ENCODE measurements at places on chromosomes 7 and 10.
A peak's percentile ranks its signal among the peaks of the same experiment; 100 is the strongest.

GRCh38 chr10:45553155-45553554, 119.4 kb downstream of the ZFAND4 start:
- DNase-seq = no peak

DNA sequence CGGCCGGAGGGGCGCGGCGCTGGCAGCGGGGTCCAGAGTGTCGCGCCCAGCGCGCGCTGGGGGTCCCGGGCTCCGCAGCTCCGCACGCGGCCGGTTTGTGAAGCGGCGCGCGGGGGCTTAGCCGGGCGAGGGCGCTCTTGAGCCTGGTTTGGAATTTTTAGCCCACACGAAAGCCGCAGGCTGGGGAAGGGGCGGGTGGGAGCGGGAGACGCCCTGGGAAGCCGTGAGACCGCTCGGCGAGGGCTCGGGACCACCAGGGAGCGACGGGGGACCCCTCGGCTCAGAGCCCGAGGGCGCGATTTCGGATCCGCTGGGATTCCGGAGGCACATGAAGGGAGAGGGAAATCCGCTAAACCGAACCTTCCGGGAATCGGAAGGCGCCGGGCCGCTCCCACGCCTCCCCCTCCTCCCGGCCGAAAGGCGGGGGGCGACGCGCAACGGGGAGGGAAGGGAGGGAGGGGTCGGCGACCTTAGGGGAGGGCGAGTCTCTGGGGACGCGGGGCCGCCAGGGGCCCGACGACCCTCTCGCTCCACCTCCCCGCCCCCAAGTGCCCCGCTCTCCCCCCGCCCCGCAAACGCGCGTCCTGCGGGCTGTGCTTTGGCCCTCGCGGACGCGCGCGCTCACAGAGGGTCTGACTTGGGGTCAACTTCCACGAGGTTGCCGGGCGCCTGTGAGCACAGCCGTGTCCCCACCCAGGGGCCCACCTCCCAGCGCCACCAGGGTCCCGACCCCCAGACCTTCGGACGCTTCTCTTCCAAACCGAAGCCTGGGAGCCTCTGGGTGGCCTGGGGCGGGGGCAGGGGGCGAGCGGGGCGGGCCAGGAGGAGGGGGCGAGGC, 5.1 kb upstream of the ELFN1 start:
- DNase-seq = peak; percentile 66

- DNase-seq = no peak
Measured at GRCh38 chr10:110739811-110740271, 95.7 kb downstream of the RBM20 start.

- no peak for DNase-seq
Measured at GRCh38 chr10:118742782-118743181, 12.0 kb downstream of the CACUL1 start.

DNA sequence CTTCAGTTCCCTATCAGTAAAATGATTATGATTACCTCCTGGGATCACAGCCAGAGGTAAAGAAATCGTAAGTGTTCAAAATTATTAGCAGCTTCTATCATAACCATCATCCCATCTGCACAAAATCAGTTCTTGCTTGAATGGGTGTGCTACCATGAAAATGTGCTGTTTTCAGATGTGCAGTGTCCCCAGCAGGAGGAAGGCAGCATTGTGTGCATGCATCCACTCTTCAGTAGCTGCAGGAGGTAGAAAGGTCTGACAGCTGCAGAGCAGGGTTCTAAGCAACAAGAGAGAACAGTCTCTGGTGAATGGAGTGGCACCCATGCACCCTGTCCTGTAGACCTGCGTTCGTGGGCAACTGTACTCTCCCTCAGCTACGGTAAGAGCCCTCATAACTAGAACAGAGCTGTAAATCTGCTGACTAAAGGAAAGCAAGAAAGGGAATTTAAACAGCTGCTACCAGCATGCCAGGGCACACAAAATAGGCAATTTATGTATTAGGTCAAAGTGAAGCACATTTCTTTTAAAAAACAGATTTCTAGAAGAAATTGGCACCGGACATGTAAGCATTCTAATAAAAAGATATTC, 21.2 kb downstream of the VSTM2A start:
- no peak for DNase-seq

DNA sequence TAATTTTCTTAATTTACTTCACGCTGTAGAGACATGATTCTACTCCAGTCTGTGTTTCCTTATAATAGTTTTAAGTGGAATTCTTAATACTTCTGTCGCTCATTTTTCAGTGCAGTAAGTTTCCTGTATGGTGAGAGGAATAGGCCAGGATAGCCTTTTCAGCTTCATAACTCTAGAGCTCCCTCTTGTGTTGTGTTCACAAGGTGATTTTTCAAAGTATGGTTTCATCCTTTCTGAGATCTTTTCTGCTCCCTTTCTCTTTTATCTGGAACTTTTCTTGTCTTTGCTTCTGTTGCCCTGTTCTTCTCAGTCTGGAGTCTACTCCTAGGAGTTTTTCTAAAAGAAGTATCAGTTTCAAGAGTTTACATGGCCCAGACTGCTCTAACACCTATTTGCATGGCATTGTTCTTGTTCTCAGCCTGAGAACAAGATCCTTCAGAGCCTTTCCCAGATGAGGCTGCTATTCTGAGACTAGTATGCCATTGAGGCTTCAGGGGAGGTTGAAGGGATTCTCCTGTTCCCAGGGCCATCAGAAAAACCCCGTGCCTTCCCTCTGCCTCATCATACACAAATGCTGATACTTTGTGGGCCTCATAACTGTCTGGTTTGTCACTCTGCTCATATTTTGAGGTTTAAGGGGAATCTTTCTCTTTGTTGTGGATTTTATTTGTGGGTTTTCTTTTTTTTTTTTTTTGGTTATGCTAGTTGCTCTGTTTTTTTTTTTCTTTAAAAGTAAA, 21.8 kb downstream of the NET1 start:
- peak; percentile 67 for DNase-seq

DNA sequence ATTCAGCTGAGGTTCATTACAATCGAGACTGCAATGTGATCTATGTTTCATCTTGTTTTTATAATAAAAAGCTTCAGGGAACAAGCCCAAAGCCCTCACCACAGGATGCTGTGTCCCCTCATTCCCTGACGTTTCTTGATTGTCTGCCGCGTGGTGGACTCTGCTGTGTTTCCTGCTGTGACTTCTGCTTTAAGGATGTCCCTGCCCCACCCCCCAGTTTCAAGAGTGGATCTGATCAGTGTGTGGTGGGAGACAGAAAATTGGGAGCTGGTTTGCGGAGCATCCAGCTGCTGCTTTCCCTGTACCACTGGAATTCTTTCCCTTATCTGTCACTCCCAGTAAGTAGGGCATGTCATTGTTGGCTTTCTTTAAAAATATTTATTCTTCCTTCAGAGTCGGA, 86.2 kb downstream of the CREM start:
- no peak for DNase-seq

DNA sequence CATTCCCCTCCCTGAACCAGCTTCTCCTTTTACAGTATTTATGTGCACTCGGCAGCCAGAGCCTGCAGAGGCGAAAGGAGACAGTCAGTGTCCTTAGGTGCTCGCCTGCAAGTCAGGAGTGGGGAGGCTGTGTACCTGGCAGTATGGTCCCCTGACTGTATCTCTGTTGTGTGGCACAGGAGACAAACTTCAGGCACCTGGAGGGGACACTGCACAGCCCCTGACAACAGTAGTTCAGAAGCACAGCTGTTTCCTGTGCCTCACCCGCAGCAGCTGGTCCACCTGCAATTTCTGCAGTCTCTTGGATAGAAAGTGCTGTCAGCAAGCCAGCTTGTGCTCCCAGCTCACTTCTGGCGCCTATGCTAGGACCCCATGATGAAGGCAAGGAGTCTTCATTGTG, 73.4 kb upstream of the LAMB4 start:
- DNase-seq = no peak

DNA sequence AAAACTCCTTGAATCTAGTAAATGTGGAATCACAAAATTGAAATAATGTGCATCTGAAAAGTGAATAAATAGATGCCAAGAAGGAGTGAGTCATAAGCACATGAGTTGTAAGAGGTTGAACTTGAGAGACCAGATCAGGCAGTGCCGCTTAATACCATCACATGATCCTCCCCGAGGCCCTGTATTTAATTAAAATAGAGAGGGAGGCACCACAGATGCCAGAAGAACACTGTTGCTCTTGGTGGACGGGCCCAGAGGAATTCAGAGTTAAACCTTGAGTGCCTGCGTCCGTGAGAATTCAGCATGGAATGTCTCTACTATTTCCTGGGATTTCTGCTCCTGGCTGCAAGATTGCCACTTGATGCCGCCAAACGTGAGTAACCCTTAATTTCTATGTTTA, at the start of gene GPNMB:
Gene GPNMB (plus strand): TSS at position 221 of the 400 bp plus-strand sequence. CDS start 83 bp downstream, at position 304.
- no peak for DNase-seq

DNA sequence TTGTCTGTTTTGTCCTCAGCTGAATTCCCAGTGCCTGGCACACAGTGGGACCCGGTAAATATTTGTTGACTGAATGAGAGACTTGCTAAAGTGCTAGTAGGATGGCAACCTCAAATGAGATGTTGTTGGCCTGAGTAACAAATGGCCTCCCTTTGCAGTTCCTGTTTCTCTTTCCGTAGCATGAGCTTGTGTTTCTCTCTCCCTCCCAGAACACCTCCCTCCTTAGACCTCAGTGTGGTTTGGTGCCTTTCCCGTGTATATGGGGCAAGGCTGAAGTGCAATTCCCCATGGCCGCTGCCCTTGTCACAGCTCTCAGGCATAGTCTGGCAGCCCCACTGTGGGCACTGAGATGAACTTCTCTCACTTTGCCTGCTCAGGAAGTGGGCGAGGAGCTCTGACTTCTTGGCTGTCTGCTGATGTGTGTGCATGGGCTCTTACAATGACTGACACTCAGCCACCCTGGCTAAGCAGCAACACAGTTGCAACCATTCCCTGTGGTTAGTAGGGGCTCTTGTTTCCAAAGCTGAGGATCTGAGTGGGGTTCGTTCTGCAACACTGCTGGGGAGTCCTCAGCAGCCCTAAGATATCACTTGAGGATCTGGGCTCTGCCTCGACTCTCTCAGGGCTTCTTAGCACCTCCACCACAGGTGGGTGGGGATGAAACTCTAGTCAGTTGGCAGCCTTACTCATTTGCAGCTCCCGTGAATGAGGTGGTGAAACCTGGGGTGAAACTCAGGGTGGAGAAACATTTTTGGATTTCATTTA, 136.1 kb downstream of the ICA1 start:
- DNase-seq = no peak

GRCh38 chr10:689452-690371, at the start of gene DIP2C:
TSS of gene DIP2C (minus strand) at chr10:689668. CDS start at chr10:689578, 90 bp downstream.
- peak; percentile 41 for DNase-seq

- DNase-seq = peak; percentile 26
Measured at GRCh38 chr10:77328272-77328816, 309.3 kb downstream of the KCNMA1 start.

DNA sequence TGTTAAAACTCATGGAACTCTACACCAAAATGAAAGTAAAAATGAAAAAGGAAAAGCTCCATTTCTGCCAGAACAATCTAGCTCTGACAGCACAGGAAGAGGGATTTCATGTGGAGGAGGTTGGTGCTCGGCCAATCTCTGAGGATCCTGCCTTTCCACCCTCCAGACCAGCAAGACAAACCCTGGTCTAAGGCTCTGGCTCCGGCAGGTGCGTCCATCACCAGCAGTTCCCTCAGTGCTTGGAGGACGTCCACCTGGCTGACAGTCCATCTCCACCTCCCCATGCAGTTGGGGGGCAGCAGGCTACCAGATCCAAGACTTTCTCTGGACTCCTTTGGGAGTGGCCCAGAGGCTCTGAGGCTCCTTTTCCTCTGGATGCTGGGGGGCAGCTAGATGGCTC, 25.0 kb upstream of the LOXL4 start:
- no peak for DNase-seq

DNA sequence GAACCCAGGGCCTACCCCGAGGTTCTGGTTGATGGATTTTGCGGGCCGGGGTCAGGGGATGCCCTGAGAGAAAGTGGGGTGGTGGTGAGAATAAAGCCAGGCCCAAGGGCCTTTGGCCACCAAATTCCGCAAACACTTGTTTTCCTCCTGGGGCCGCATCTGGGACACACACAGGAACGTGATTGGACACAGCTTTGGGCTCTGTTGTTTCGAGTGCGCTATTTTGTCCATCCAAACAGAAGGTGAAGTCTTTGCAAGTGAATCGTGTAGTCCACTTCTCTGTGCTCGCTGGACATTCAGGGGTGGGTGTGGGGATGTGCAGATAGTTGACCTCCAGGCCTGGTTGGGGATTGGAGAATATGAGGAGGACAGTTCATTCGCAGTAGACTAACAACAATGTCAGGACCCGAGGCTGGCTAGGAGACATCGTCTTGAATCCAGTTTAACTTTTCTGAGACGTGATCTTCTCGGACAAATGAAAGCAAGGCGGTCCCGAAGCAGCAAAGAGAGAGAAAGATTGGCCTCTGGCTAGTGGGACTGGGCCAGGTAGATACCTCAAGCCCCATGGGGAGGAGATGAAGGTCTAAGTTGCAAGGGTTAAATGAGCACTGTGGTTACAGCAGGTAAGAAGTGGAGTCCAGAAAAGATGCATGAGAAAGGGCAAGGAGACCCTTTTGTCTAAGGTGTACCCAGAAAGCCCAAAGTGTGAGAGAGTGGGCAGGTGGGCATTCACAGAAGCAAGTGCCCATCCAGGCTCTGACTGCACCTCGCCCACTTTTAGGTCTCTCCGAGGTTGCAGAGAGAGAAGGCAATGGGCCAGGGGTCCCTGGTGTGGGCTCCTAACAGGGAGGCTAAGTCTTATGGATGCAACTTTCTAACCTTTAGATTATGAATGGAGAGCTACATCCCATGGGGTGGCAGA, 764 bp upstream of the FAM131B start:
- DNase-seq = no peak

- no peak for DNase-seq
Measured at GRCh38 chr7:108499566-108499965, 26.4 kb downstream of the PNPLA8 start.

DNA sequence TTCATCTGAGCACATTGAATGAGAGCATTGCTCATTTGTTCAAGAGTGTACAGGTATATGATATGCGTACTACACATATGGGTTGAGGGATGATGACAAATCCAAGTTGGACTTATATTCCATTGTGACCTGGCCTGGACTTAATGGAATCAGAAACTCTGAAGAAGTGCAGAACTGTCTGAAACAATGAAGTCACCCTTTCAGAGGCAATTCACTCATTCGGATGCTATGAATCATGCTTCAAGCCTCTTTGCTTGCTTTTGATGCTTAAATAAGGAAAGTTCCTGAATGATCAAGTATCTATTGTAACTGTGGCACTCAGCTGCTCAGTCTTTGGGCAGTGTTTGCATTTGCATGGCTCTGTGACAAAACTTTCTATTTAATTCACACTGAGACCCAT, 93.4 kb downstream of the ZNF365 start:
- no peak for DNase-seq

DNA sequence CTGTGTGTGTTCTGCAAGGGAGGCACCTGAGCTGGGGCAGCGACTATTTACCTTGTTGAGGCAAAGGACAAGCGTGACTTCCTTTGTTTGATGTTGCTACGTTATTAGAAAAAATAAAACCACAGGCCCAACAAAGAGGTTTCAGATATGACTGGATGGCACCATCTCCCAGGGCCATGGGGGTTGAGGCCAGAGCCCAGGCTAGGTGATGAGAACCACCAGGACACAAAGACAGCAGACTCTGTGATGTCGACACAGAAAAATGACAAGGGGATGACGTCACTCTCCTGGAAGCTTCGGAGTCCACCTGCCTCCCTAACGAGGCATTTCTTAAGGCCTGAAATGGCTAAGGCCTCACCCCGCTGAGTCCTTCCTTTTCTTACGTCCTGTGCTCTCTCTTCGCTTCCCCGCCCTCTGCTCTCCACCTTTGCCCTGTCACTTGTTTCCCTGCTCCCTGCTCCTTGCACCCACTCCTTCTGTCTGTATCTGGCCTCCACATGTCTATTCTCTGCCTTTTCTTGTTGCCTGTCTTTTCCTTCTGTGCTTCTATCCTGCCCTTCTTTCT, 83.0 kb upstream of the ADRB1 start:
- no peak for DNase-seq

- peak; percentile 53 for DNase-seq
Measured at GRCh38 chr10:61749291-61749690, 86.6 kb downstream of the CABCOCO1 start.

- no peak for DNase-seq
Measured at GRCh38 chr10:116632596-116633215, 12.0 kb downstream of the PNLIPRP2 start.
